ENCODE measurements at places on chromosomes 16 and 17.

DNA sequence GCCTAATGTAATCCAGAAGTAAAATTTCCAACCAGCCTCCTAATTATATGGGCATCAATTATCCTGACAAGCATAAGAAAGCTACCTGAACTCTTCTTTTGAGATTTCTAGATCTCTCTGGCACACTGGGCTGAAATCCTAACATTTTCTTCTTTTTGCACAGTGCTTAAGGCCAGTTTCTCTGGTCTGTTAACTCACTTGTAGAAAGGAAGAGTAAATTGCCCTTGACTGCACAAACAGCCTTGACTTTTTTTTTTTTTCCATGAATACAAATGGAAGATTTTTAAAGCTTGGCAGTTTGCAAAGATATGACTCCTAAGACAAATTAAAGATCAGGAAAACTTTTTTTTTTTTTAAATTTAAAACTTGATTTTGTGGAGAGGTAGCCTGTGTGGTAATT is 291.2 kb upstream of the MON1B start:
- no peak for DNase-seq

DNA sequence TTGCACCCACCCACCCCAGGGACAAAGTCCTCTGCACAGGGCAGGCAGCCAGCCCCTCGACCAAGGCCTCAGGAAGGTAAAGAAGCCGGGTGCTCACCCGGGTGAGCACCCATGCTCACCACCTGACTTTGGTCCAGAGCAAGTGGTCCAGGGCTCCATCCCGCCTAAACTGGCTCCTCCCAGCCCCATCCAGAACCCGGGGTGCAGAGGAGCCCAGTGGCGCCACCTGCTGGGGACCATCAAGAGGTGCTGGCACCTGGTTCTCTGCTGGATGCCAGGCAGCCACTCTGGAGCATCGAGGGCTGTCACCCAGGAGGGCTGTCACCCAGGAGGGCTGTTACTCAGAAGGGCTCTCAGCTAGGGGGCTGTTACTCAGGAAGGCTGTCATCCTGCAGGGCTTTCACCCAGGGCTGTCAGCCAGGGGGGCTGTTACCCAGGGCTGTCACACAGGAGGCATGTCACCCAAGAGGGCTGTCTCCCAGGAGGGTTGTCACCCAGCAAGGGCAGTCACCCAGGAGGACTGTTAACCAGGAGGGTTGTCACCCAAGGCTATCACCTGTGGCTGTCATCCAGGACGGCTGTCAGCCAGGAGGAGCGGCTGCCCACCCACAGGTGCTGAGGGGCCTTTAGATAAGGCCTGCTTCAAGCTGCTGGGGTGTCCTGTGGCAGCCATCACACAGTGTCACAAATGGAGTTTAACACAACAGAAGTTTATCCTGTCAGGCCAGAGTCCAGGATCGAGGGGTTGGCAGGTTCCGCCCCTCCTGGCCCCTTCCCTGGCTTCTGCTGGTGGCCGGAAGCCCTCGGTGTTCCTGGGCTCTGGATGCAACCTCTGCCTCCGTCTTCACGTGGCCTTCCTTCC is 98.5 kb downstream of the TNFRSF13B start:
- peak; percentile 57 for DNase-seq

DNA sequence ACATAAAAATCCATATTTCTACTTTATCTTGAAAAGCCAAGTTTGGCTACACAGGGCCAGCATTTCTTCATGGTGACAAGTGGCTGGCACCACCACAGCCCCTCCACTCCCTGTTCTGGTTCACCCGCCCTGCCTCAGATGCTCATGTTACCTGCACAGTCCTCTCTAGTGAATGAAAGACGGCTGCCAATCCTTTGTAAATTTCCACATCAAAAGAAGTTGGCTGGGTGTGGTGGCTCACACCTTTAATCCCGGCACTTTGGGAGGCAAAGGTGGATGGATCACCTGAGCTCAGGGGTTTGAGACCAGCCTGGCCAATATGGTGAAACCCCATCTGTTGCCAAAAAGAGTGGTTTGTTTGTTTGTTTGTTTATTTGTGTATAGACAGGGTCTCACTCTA is 19.9 kb upstream of the CORO1A start:
- no peak for DNase-seq

DNA sequence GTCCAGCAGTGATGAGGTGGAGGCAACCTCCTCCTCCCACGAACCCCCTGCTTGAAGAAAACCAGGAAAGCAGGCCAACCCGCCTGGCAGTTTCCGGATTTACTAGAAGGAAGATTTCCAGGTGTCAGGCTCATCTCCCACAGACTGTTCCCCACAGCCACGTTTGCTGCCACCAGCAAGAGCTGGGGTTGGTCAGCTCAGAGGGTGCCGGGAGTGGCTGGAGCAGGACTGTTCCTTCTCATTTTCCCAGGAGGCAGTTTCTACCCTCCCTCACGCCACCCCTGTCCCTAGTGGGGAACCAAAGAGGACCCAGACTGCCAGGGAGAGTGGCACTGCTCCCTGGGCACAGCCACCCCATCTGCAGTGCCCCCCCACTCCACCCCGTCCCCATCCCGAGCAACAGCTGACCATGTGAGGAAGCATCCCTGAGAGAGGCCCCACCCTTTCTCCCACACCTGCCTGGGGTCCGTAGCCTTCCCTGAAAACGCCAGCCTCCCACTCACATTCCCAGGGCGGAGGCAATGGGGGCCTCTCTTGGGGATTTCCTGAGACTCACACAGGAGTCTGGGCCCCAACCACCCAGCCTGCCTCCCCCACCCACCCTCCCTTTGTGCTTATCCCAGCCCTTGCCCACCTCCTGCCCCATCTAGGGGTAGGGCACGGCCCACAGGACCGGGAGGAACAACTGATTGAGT is 5.9 kb downstream of the KRT17 start:
- DNase-seq: no peak

DNA sequence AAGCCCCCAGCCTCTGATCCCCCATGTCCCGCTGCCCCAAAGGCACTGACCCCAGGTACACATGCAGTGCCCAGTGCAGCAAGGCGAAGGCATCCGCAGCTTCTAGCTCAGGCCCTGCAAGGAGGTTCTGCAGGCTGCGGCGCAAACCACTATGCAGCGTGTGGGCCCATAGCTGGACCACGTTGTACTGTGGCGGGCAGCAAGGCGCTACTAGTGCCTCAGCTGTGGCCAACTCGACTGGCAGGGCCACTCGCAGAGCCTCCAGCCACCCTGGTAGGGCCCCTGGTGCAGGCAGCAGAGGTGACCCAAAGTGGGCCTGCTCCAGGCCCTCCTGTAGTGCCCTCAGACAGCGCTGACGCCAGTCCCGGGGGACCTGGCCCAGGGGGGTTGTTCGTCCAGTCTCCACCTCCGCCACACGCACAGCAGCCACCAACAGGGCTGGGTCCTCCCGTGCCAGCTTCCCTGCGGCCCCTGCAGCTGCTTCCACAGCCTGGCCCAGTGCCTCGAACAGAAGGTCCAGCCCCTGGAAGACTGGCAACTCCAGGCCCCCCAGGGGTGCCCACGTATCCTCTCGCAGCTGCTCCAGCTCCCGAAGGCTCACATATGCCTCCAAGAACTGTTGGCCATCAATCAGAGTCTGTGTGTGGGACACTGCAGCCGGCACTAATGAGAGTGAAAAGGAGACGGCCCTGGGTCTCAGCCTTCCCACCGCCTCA is 2.6 kb downstream of the EXOC3L1 start:
- DNase-seq: no peak

- peak; percentile 77 for DNase-seq
Observed at GRCh38 chr17:45228763-45229539, 7.3 kb downstream of the FMNL1 start.

- peak; percentile 29 for DNase-seq
Observed at GRCh38 chr17:83194186-83194561, 114.8 kb downstream of the METRNL start.

GRCh38 chr16:2970563-2970962 is 1.4 kb downstream of the PAQR4 start:
- DNase-seq: no peak

- DNase-seq: no peak
Observed at GRCh38 chr16:80442779-80443178, 98.0 kb upstream of the DYNLRB2 start.

GRCh38 chr17:32958418-32958817 is 30.5 kb downstream of the TMEM98 start:
- DNase-seq: no peak

DNA sequence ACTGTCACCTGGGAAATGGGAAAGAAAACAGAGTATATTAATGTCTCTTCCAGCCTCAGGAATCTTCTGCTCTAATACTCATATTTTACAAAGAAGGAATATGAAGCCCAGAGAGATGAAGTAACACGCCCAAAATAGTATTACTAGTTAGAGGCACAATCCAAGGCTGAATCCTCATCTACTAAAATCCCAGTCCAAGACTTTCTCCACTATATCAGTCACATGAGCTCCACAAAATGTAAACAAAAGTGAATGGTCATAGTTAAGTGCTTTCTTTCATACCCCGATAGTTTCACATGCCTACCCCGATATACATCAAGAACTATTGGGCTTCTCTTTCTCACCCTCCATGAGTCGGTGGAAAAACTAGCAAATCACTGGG is 965 bp downstream of the INTS2 start:
- no peak for DNase-seq

DNA sequence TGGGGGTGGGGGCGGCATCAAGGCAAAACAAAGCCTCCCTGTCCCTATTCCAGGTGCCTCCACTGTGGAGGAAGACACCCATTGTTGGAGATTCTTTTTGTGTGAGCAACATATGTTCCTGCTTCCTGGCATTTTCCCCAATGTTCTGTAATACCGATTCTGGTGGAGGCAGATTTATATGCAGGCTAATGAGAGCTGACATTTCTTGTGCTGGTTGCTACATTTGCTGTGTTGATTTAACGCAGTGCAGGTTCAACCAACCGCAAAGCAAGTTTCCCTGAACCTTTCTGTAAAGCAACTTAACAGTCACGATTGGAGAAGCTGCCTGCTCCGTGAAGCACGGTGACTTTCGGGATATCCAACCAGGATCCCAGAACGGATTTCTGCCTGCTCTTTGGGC is 260.5 kb downstream of the CBLN1 start:
- DNase-seq: no peak

DNA sequence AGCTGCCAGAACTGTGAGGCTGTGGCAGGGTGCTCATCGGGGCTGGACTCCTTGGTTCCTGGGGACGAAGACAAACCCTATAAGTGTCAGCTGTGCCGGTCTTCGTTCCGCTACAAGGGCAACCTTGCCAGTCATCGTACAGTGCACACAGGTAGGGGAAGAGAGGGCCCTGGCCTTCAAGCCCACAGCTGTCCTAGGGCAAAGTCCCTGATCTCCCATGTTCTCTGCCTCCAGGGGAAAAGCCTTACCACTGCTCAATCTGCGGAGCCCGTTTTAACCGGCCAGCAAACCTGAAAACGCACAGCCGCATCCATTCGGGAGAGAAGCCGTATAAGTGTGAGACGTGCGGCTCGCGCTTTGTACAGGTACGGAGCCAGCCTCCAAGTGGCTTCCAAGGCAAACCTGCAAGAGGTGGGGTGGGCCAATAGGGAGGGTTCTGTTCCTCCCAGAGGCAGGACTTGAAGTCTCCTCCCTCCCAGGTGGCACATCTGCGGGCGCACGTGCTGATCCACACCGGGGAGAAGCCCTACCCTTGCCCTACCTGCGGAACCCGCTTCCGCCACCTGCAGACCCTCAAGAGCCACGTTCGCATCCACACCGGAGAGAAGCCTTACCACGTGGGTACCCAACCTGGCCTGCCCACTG is 3.7 kb downstream of the BCL6B start:
- DNase-seq: no peak

DNA sequence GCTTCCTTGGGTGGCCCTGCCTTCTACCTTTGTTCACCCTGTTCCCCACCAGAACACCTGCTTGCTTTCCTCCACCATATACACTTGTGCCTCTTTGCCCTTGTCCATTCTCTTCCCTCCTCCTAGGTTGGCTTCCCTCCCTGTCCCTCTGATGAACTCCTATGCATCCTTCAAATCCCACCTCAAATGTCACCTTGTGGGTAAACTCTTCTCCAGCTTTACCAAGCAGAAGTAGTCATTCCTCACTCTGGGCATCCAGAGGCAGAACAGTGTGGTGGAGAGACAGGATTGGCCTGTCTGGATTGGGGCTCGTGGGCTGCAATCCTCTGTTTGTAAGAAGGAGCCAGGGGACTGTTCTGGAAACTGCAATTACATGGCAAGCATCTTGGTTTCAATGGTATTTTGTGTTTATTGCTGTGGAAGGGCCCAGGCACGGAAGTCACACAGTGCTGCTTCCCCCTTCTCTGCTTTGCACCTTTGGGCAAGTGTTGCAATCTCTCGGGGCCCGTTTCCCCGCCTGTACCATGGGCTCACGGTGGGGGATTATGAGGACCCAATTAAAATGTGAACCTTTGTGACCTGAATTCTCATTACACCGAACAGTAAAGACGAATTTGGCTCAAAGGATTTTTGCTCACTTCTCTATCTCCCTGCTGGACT is 21.9 kb upstream of the NXPH3 start:
- DNase-seq: no peak

DNA sequence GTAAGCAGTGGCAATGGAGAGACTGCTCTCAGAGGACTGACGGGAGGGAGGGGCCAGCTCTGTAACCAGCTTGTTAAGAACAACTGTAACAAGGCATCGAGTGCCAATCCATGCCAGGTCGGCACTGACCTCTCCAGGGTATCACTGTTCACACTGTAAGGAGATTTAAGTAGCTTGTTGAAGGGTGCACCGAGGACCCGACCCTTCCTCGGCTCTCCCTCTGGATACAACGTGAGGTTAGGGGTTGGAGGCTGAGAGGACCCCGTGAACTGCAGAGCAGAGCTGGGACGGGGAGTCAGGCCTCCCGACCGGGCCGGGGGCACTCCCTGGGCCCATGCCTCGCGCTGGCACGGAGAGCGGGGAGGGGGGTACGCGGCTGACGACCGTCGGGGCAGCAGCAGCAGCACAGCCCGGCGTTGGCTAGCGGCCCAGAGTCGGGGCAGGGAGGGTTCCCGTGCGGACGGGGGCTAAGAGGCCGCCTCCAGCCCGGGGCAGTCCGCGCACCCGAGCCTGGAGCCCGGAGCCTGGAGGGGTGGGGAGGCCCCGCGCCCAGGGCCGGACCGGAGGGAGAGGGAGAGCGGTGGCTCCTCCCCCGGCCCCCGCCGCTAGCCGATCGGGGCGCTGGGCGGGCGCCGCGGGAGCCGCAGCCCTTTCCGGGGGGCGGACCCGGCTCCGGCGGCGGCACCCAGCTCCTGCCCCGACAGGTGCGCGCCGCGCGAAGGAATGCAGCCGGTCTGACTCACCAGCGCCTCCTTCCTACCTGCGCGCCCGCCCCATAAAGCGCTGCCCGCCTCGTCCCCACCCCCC is at the start of gene ITGB4:
Gene ITGB4, plus strand, starts transcription at position 804 of the 807 bp plus-strand sequence. CDS start 3,245 bp downstream, outside the sequence.
- DNase-seq: peak; percentile 59

- DNase-seq: no peak
Observed at GRCh38 chr16:57252148-57252721, 7.2 kb downstream of the ARL2BP start.

All from activated CD4-positive, CD25-positive, alpha-beta regulatory T cell treated with anti-CD3 and anti-CD28 coated beads, Interleukin-2, amount 50 U/mL, for 72 hours (primary cell).